Posterior vena cava (tissue), 2 donors: ENCODE measurements at places on chromosomes 5 and 9.
A peak's percentile ranks its signal among the peaks of the same experiment; 100 is the strongest.

GRCh38 chr5:74314906-74315305 lies 325.6 kb downstream of the ENC1 start:
- DNase-seq = no peak

DNA sequence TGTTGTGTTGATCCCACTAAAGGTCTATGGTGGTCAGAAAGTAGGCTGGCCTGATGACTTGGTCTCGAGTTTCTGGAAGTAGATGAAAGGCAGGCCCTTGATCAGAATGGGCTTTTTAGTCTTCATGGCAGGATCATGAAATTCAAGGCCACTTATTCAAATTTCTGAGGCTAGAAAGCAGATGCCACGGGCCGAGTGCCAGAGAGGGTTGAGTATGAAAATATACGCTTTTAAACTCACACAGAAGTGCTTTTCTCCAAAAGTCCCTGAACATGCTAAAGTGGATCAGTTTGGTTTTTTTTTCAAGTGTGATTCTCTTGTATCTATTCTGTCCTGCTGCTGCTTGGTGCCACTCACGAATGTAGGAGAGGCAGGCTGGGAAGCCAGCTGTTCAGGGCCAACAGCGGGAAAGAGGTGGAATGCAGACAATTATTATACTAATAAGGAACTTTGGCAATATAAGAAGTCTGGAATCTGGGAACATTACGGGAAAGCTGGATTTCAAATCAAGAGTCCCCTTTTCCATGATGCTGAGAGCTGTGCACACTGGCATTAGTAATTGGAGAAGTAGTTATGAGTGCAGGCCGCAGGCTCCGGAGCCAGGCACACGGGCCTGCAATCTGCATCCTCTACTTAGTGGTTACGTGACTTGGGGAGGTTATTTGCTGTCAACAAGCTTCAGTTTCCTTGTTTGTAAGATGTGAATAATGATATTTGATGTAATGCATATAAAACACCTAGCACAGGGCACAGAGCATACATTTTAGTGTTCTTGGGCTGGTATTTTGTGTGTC lies 95.8 kb downstream of the LMNB1 start:
- DNase-seq = no peak

DNA sequence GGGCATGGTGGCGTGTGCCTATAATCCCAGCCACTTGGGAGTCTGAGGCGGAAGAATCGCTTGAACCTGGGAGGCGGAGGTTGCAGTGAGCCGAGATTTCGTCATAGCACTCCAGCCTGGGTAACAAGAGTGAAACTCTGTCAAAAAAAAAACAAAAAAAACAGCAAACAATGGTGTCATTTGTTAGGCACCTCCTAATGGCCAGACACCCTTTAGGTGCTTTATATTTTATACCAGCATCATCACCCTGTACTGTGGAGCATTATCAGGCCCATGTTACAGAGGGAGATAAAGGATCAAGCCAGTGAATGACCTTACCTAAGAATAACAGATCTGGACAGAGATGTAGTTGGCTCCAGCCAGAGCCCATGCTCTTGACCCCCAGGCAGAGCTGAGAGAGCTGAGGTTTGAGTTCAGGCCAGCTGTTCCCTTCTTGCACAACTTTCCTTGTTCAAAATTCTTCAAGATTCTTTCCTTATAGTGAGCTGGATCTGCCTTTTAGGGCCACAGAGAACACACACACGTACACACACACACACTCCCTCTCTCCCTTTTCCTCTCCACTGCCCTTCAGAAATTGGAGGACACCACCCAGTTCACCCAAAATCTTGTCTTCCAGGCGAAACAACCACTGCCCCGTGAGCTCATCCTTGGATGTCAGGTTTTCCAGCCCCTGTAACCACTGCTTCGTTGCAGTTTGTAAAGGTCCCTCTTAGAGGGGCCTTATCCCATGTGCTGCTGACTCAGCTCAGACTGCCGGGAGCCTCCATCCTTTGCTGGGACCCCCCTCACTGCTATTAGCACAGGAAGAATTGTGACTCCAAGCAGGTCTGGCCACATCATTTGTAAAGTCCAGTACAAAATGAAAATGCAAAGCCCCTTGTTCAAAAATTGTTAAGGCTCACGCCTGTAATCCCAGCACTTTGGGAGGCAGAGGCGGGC lies 10.4 kb upstream of the PTGES start:
- DNase-seq = no peak

- DNase-seq = no peak
Observed at GRCh38 chr5:126490167-126490940, 67.1 kb downstream of the GRAMD2B start.

DNA sequence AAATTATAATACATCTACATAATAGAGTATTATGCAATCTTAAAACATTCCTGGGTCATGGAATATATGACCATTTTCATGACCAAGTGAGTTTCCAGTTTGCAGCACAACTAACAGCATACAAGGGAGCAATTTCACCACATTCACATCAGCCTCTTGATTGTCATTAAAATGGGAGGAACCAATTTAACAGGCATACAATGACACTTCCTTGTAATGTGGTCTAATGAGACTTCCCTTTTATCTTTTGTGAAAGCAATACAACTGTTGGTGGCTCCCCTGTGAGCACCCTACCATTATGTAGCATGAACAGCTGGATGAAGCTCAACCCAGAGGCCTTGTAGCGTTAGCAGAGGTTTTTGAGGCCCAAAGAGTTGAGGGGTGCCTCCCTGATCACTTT lies 13.6 kb upstream of the TMOD1 start:
- DNase-seq = no peak

DNA sequence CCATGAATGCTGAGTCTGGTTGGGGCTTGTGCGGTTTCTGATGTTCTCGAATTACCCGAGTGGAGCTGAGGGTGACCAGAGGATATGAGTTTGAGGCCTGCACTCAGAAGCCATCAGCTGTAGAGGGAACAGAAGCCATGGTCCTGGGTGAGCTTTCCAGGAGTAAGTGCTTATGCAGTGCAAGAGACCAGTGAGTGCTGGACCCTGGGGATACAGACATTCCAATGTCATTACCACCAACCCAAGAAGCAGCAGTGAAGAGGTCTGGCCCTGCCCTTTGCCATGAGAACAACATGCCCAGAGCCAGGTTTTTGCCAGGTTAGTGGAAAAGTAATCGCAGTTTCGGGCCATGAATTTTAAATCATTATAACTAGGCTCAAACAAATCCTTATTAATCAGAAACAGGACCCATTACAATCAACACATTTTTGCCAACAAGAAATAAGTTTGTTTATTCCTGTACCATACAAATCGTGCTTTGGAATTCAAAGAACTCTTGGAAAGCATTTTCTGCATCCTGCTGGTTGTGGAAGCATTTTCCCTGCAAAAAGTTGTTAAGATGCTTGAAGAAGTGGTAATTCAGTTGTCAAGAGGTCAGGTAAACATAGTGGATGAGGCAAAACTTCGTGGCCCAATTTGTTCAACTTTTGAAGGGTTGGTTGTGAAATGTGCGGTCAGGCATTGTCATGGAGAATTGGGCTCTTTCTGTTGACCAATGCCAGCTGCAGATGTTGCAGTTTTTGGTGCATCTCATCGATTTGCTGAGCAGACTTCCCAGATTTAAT lies 154.6 kb downstream of the SYK start:
- no peak for DNase-seq

DNA sequence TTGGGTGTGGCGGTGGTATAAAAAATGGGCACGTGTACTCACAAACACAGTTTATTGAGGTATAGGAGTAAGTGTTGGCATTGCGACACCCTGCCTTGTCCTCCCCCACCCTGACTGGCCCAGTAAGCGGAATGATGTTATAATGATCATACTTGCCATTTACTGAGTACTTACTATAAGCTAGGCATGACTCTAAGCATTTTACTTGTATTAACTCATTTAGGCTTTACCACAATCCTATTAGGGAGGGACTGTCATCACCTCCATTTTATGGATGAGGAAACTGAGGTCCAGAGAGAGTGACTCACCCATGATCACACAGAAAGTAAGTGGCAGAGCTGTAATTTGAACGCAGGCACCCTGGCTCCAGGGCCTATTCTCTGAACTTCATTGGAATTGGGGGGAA lies 2.3 kb downstream of the SMIM3 start:
- no peak for DNase-seq

DNA sequence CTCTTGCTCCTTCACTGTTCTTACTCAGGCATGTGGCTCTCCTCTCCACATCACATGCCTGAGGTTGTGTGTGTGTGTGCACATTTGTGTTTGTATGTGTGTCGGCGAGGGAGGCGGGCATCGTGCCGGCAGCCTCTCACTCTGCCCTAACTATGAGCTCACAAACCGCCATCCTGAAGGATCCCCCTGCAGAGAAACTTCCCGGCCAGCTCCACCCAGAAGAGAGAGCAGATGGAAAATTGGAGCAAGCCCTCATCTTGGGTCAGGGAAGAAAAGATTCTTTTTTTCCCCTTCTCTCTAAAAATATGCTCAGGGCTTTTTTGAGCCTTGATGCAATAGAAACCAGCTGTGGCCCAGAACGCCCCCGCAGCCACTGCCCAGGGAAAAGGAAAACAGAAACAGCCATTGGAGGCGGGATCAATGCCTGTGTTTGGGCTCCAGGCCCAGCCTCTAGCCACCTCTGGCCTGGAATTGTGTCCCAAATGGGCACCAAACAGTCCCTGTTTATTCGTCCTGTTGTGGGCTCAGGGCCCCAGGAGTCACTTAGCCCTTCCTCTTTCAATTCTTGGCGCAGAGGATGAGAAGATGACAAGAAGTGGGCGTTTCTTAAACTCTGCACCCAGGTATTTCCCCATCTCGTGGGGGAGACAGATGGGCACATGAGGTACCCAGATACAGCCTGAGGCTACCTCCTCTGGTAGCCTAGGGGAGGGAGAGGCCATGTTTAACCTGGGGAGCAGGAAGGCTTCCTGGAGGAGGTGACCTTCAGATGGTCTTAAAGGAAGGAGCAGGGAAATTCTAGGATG lies 151.5 kb downstream of the RGS3 start:
- DNase-seq = peak; percentile 92

- no peak for DNase-seq
Observed at GRCh38 chr5:171391996-171392577, 4.4 kb downstream of the NPM1 start.
